Activated T-cell treated with anti-CD3 and anti-CD28 coated beads, Interleukin-2, amount 50 U/mL, for 1 hour (primary cell): ENCODE measurements at places on chromosomes 6 and 20.

DNA sequence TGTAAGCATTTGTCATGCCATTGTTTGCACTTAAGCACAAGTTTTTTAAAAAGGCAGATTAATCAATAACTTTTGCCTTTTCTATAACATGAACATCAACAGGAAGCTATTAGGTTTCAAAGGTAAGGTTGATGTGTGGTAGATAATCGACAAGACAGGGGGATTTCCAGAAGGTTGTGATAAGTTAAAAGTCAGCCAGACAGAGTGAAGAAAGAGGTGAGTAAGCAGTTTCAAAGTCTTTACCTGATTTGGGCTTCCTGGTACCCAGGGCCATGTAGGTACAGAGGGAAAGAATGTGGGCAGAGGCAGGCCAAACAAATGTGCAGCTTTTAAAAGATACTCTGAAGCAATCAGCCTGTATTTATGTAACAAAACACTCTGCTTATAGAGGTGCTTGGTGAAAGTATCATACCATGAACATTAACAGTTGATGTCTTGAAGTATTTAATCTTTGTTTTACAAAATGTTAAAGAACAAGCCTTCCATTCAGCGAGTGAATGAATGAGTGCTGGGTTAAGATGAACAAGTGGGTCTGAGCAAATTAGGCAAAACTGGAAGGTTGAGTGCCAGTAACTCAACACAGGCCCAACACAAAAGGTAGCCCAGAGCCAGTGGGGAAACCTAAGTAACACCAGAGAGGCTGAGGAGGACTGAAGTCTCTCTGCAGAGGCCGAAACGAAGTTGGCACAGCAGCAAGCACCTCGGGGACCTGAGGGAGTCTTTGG lies 60.2 kb downstream of the LRRC1 start:
- DNase-seq = no peak

DNA sequence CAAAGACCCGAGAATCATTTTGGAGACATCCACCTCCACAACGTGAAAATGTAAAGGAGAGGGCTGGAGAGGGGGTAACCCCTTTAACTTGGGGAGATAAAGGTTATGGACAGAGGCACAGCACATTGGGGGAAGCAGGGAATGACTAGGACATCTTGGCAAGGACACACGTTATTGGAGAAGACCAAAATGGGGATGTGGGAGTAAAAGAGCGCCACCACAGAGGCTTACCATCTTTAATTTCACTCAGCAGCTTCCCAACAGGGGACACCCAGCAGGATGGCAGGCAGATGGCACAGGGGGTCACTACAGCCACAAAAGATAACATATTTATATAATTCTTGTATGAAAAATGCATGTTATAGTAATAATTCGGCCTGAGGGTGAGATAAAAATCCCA lies 9.8 kb downstream of the C6orf52 start:
- no peak for DNase-seq

- no peak for DNase-seq
Observed at GRCh38 chr6:144314562-144314961, 29.4 kb downstream of the UTRN start.

DNA sequence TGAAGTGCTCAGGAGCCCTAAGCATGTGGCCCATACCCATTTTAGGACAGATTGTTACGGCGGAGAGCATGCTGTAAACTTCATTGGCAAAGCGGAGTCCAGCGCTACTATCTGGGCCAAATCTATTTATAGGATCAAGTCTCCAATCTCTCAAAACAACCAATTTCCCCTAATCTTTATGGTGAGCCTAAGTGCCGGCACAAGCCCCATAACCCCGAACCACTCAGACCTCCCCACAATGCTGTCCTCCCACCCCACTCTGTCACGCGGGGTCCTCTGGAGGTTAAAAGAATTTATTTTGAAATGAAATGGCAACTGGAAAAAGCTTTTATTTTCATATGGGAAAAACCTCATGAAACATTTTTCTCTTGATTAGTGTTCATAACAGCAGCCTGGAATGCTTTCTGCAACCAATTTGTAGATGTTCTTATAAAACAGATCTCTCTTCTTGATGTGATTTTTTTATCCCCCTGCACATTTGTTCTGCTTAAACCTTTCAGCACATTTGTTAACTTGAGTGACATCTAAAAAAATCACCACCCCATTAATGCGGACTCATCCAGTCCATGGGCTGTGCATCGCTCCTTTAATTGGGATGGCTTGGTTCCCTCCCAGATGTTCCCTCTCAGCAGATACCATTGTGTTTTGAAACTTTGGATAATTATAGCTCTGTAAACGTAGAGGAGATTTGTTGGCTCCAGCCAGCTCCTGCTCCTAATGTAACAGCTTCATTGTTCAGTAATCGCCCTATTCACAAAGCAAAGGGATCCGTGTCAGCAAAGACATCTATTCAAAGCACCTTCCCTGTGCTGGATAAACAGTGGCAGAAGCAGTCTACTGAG lies 323.6 kb downstream of the CD83 start:
- DNase-seq = no peak

- no peak for DNase-seq
Observed at GRCh38 chr6:83696674-83697073, 12.2 kb downstream of the SNAP91 start.

DNA sequence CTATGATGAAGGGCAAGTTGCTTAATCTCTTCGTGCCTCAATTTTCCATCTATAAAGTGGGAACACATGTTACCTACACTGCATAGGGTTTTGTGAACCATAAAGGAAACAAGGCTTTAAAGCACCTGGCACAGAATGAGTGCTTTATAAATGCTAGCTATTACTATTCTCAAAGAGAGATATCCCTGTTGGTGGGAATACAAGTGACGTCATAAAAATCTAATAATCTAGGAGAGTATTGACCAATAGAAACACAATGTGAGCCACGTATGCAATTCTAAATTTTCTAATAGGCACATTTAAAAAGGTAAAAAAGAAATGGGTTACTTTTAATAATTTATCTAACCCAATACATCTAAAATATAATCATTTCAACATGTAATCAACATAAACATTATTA lies 316.4 kb downstream of the PTPRT start:
- DNase-seq = no peak

GRCh38 chr6:142827369-142827768 lies 117.6 kb downstream of the HIVEP2 start:
- DNase-seq = no peak

DNA sequence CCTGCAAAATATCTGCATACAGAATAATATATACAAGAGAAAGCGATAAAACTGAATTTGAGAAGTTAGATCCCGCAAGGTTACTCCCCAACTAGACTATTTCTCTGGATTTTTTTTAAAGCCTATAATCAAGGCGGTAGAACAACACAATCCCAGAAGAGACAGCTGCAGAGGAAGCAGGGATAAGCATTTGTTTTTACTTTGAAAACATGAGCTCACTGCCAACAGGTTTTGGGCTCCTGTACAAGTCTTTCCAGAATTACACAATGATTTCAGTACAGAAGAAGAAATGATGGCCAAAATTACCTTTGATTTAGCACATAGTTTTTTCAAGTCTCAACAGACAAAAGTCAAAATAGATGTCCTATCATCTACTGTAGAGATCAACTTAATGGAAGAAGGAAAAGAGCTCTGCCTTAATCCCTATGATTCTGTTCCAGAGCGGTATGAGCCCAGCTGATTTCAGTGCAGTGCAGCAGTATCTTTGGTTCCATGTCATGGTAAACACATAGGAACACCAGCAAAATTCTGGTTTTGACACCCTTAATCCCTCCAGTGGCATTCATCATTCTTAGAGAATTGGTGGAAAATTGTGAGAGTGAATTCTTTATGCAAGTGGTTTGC lies 304.3 kb downstream of the HDGFL1 start:
- no peak for DNase-seq

- no peak for DNase-seq
Observed at GRCh38 chr6:109079981-109080380, 14.7 kb downstream of the SESN1 start.

- no peak for DNase-seq
Observed at GRCh38 chr6:22328474-22328873, 31.6 kb upstream of the PRL start.

DNA sequence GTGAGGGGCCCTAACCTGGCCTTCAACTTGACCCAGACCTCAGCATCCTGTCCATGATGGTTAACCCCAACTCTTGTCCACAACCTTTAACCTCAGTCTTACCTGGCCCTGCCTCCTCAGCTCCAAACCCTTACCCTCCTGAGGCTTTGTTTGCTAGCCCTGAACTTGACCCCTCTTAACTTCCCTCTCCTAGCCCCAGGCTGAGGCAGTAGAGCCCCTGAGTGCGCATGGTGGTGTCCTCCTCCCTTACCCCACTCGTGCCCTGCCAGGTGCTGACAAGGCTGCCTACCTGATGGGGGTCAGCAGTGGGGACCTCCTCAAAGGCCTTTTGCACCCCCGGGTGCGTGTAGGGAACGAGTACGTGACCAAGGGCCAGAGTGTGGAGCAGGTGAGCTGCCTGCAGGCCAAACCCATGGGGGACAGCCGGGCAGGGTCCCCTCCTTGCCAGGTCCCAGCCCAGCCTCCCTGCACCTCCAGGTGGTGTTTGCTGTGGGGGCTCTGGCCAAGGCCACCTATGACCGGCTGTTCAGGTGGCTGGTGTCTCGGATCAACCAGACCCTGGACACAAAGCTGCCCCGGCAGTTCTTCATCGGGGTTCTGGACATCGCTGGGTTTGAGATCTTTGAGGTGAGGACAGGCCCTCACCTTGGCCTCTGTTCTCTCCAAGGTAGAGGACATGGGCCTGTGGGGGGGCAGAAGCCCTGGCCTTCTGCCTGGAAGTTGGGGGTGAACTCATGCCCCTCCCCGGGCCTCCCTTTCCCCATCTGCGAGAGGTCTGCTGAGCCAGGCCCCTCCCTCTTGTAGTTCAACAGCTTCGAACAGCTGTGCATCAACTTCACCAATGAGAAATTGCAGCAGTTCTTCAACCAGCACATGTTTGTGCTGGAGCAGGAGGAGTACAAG lies 31.9 kb downstream of the MYH7B start:
- no peak for DNase-seq

DNA sequence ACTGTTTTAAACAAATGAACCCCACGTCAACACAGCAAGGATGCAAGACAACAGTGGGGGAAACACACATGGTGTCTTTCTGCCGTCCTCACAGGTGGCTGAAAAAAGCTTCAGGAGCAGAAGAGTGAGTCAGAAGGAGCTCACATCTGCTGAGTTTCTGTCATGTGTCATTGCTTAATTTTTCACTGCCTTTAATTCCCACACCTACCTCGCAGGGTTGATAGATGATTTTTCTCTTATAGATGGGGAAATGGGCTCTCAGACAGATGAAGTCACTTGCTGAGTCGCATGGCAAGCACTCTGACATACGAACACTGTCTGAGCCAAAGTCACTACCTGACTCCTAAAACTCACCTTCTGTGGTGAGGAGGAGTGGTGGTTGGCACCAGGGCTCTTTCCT lies 28.3 kb upstream of the CARMIL1 start:
- no peak for DNase-seq

DNA sequence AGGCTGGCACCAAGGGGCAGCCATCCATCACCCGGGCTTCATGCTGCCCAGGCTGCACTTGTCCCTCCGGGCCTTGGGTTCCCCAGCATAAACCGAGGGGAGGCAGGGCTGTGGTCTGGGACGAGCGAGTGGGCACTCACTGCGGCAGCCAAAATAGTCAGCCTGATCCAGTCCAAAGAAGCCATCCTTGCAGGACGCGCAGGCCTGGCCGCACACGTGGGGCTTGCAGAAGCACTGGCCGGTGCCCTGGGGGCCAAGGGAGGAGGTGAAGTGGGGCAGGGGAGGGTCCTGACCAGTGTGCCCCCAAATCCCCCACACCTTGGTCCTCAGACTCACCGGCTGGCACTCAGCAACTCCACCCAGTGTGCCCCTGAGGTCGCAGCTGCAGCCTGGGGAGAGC lies 32.1 kb downstream of the ADRM1 start:
- no peak for DNase-seq

DNA sequence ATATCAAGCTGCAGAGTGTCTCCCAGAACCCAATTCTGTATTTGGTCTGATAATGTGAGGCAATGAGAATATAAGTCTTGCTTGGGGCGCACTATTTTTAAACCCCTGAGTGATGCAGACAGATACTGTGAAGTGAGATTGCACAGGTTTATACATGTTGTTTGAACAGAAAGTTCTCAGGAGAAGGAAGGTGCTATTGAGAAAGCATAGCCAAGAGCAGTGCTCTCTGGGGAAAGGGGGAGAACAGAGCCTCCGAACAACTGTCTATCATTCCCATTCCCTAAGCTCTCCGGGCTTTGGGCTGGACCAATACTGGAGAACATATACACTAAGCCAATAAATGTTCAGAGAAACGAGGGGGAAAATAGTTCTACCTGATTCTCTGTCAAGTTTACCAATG lies 75.8 kb downstream of the PERP start:
- no peak for DNase-seq

GRCh38 chr6:43779852-43780236 lies 9.8 kb downstream of the VEGFA start:
- no peak for DNase-seq

GRCh38 chr6:165956874-165957273 lies 210.8 kb downstream of the TBXT start:
- no peak for DNase-seq

GRCh38 chr6:167104388-167104787 lies 18.5 kb upstream of the CCR6 start:
- no peak for DNase-seq

DNA sequence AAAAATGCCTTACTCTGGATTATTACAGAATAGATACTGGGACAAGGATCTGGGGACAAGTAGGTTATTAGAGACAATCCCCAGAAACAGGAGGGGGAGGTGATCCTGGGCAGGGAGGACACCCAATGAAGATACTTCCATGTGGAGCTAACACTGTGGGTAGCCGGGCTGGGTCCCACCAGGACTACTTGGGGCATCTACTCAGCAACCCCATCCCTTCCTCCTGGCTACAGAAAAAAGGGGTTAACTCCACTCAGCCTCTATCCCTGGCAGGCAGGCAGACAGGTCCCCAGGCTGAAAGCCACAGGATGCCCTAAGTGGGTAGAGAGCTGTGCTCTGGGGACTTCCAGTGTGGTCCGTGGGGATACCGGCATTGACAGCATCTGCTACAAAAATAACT lies 68.0 kb upstream of the NXT1 start:
- DNase-seq = no peak

DNA sequence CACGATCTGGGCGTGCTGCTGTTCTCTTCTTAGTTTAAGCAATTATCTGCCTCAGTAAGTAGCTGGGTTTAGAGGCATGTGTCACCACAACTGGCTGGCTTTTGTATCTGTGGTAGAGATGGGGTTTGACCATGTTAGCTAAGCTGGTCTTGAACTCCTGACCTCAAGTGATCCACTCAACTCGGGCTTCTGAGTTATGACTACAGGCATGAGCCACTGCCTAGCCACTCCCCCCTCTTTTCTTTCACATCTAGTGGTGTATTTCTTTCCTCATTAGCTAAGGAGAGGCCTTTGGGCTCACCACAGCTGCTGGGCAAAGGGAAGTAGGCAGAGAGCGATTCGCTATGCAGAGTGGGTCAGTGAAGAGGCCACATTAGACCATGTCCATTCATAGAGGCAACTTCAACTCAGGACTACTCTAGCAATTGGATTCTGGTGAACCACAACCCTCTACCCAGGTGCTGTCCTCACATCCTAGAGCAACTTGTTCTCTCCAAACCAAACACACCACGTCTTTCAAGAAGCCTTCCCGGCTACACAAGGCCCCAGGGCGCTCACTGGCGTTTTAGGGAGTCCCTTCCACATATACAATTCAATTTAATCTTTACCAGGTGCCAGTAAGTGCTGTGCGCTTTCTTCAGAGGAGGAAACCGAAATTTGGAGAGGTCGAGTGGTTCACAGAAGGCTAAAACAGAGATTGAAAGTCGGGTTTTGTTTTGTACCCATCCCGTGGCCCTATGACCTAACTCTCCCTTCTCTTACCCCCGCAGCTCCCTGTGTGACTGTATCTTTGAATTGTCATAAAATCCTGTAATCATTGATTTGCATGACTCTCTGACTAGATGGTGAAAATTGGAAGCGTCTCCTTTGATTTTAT lies 26.5 kb upstream of the GFOD1 start:
- DNase-seq = no peak
